Activated CD8-positive, alpha-beta memory T cell treated with anti-CD3 and anti-CD28 coated beads for 1 hour (primary cell): ENCODE measurements at places on chromosomes 11 and 22.

- DNase-seq, result no peak
Measured at GRCh38 chr22:23690713-23691112, at the start of gene RGL4. Gene RGL4 (plus strand): TSS chr22:23691013. CDS start chr22:23692031, 1,018 bp downstream.

DNA sequence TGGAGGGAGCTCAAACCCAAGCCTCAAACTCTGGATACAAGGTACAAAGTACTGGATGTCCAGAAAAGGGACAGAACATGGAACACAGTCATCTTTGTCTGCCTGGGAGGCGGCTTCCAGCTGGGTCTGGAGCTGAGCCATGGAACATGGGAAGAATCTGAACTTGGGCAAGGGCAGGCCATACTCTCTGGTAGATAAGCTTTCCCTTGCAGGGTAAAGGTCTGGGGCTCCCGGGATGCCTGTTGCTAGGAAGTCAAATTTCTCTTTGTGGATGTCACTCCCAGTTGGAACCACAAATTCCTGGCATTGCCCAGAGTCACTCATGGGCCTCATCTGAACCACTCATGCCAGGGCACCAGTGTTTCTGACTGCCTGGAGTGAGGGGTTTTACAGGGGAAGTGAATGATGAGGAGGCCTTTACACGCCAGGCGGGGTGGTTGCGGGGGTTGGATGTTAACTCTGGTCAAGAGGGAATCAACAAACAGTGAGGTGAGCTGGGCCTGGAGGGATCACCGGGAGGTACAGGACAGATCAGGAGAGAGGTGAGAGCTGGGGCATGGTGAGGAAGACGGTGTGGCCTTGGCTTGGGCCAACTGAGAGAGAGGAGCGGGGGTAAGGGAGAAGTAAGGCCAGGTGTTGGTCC lies 5.7 kb downstream of the FTH1 start:
- no peak for DNase-seq

GRCh38 chr11:64303109-64304031 lies 2.0 kb upstream of the ESRRA start:
- DNase-seq, result no peak

DNA sequence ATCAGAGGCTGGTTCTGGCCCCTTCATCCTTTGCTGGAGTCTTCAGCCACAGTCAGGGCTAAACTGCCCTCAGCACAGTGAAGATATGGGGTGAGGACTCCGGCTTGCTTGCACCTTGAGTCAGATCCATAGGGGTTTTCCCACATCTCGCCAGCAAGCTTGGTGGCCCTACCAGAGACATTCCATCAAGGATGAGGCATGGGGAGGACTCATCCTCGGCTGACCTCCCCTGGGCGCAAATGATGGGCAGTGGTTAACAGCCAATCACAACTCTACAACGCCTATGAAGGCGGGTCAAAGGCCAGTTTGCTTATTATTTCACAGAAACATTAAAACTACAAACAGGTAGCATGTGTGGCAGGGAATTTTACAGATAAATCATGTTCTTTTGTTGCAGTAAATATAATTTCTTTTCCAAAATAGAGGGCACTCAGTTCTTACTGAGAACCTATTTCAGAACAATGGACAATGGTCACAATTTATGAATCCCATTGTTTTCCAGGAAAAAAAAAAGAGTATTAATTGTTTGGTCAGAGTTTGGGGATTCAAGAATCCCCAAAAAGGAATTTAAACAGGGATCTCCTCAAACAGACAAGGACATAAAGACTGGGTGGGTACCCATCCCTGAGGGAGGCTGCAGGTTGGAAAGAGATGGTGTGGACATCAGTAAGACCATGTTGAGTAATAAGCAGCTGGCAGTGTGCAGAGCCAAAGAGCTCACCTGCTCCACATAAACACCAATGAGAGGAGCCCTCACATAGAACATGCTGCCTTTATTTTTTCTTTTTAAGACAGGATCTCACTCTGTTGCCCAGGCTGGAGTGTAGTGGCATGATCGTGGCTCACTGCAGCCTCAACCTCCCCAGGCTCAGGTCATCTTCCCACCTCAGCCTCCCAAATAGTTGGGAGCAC lies 14.8 kb downstream of the PLAAT3 start:
- DNase-seq, result no peak

DNA sequence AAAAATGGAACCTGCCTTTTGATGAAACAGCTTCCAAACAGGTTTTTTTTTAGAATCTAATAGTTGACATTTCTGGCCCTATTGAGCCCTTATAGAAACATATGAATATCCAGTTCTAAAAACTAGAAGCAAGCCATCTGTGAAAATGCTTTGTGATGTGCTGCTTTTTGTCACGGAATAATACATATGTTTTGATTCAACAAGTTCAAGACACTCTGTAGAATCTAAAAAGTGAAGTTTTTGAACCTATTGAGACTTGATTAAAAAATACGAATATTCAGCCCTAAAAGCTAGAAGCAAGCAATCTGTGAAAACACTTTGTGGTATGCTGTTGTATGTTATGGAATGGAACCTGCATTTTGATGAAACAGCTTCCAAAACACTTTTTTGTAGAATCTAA lies 106.7 kb upstream of the VPREB1 start:
- no peak for DNase-seq

- no peak for DNase-seq
Measured at GRCh38 chr22:36201630-36202319, at the start of gene APOL4. Gene APOL4 (minus strand): TSS chr22:36201809. CDS start chr22:36201734, 75 bp downstream.

GRCh38 chr11:130415731-130416529 lies 12.5 kb downstream of the ADAMTS8 start:
- DNase-seq, result no peak

DNA sequence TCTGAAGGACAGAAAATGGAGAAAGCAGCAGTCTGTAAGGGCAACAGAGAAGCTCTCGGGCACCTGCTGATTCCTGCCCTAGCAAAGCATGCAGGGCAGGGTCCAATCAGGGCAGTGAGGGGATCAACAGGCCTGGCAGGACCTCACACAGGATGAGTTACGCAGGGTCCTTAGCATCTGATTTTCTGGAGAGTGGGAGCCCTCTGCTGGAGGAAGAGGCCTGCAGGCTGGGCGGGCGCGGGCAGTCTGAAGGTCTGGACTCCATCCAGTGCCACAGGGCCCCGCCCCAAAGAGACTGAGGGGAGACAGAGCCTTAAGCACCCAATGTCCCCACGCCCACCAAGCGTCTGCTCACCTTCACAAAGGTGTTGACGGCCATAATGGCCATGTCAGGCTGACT lies 28.9 kb downstream of the AP1B1 start:
- no peak for DNase-seq

DNA sequence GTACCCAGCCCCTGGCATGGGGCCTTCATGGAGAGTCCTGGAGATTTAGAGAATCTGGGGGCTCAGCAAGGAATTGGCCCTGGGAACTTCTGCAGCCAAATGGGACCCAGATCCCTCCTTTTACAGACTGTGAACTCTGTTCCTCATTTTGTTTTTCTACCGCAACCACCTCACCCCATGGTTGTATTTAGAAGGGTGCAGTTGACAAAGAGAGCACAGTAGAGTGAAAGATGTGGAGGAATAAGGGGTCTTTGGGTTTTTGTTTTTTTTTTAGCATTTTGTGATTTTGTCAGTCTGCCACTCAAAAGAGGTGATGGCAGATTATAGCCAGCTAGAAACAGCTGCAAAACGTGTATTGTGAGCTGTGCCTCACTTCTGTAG lies 1.9 kb downstream of the ZNF74 start:
- DNase-seq, result no peak

GRCh38 chr22:39628563-39629080 lies 58.1 kb downstream of the CACNA1I start:
- DNase-seq, result no peak
